Mesenteric fat pad (tissue), 1 donor: ENCODE measurements at places on chromosomes 3 and 15.

DNA sequence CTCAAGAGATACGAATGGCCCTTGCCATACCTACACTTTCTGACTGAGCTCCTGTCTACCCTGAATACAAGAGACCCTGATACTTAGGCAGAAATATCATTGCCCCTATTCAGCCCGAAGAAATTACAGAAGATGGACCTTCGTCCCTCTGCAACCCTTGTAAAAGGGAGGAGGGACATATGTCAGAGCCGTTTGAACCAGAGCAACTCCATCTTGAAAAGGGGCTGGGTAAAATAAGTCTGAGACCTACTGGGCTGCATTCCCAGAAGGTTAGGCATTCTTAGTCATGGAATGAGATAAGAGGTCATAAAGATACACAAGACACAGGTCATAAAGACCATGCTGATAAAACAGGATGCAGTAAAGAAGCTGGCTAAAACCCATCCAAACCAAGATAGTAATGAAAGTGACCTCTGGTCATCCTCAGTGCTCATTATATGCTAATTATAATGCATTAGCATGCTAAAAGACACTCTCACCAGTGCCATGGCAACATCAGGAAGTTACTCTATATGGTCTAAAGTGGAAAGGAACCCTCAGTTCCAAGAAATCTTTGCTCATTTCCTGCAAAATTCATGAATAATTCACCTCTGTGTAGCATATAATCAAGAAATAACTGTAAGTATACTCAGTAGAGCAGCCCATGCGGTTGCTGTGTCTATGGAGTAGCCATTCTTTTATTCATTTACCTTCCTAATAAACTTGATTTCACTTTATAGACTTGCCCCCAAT is 49.7 kb upstream of the GPD1L start:
- DNase-seq, result no peak

DNA sequence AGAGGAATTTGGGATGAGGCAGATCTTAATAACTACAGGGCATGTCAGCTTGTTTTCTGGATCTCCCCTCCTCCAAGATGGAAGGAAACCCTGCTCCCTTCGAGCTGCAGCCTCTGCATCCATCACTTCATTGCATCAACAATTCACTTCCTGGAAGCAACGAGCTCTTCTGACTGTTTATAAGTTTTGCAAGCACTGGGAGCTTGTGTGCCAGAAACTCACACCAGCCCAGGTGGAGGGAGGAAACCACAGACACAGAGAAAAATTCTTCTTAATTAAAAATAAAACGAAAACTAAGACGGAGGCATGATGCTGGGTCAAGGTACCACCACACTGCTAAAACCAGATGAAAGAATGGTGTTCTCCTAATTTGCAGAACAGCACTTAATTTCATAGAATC is 10.6 kb downstream of the LRIG1 start:
- no peak for DNase-seq

GRCh38 chr3:134860141-134860540 is 65.1 kb downstream of the EPHB1 start:
- DNase-seq, result no peak

GRCh38 chr3:145849115-145849514 is 311.9 kb downstream of the PLOD2 start:
- no peak for DNase-seq

DNA sequence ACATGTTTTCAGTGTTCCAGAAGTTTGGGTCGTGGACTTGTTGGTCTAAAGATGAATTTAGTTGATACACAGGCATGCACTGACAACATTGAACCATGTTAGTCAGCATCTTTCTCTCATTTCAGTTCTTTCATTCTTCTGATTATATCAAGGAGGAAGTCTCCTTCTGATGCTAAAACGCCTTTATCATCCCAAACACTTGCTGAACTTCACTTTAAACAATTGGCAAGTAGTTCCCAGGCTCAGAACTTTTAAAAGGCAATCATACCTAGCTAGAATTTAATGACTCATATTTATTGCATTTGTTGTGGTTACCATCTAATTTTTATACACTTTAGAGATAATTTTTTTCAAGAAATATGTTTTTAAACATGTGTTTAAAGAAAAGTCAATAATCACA is 15.9 kb downstream of the LMCD1 start:
- DNase-seq, result no peak

GRCh38 chr3:24167429-24167828 is 222.3 kb downstream of the NR1D2 start:
- DNase-seq, result no peak

- no peak for DNase-seq
These were observed 779 bp downstream of the ST3GAL6 start for GRCh38 chr3:98763819-98764418.

DNA sequence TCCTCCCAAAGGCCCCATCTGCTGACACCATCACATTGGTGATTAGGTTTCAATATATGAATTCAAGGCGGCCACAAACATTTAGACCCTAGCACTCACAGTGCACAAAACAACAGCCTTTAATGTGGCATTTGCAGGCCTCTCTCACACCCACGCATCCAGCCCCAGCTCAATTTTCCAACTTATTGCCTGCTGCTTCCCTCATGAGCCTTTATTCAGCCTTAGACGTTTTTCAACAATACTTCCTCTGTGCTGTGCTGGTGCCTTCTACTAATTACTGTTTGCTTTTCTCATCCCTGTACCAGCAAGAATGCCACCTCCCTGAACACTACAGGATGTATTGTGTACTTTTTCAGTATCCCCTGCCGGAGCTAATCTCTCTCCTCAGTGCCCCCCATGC is 334.6 kb downstream of the GABRB3 start:
- DNase-seq, result no peak

GRCh38 chr3:24446032-24446431 is 48.6 kb downstream of the THRB start:
- no peak for DNase-seq

DNA sequence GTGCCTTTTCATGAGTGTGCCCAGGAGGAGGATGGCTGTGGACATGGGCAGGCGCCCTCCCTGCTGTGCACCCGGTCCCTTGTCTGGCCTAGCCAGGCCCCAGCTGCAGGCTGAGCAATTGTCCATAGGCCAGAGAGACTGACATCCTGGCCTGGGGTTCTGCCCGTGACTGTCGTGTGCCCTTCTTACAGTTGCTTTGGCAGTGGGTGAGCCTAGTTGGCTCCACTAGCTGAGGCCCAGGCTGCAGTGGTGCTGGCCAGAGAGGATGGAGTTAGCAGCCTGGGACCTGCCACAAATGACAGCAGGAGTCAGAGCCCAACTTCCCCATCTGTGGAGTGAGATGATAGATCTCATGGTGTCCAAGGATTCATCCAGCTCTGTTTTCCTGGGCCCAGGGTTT is 9.0 kb upstream of the CHRNB4 start:
- no peak for DNase-seq

DNA sequence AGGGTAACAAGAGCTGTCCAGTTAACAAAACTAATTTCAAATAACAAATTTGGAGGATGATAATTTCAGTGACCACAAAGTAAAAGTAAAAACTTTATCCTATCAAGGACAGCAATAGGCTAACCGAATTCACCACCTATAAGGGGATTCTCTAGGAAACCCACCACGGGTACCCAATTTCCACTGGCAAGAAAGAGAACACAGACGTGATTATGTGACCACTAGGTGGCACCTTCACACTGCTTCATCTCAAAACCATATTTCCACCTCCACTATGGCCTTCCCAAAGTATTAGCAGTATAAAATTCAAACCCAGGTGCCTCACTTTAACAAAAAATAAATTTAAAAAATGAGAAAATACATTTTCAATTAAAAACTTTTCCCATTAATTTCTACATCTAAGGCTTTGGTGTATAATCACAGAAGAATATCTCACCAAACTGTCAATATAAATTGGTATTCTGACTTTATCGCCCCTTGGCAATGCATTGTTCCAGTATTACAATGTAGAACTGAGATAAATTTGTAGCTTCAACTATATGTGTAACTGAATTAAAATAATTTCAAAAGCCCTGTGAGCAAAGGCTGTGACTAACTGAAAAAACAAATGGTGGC is 96.5 kb downstream of the FSIP1 start:
- DNase-seq, result no peak

GRCh38 chr15:72116731-72117485 is 1.0 kb downstream of the MYO9A start:
- DNase-seq, result no peak

- DNase-seq, result no peak
These were observed 471.0 kb upstream of the PROK2 start for GRCh38 chr3:72255791-72256559.

- no peak for DNase-seq
These were observed 91.0 kb downstream of the RAD18 start for GRCh38 chr3:8872261-8872660.

GRCh38 chr15:82882273-82882928 is 70.1 kb downstream of the HOMER2 start:
- DNase-seq, result no peak

- DNase-seq, result no peak
These were observed 59.2 kb downstream of the OXSM start for GRCh38 chr3:25849091-25849490.

- no peak for DNase-seq
These were observed 28.3 kb downstream of the IMPG2 start for GRCh38 chr3:101292027-101292426.

DNA sequence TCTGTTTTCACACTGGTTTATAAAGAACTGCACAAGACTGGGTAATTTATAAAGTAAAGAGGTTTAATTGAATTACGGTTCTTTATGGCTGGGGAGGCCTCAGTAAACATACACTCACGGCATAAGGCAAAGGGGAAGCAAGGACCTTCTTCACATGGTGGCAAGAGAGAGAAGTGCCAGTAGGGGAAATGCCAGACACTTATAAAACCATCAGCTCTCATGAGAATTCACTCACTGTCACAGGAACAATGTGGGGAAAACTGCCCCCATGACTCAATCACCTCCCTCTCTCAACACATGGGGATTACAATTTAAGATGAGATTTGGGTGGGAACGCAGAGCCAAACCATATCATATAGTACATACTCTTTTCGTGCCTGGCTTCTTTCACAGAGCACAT is 42.4 kb downstream of the MAP2K1 start:
- DNase-seq, result no peak

DNA sequence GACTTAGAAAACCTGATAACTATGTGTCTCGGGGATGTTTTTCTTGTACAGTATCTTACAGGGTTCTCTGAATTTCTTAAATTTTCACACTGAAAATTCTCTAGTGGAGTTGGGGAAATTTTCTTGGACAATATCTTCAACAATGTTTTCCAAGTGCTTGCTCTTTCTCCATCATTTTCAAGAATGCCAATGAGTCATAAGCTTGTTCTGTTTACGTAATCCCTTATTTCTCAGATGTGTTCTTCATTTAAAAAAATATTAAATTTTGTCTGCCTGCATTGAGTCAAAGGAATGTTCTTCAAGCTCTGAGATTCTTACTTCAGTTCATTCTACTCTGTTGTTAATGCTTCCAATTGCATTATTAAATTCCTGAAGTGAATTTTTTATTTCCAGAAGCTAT is 21.9 kb upstream of the PLSCR2 start:
- no peak for DNase-seq

DNA sequence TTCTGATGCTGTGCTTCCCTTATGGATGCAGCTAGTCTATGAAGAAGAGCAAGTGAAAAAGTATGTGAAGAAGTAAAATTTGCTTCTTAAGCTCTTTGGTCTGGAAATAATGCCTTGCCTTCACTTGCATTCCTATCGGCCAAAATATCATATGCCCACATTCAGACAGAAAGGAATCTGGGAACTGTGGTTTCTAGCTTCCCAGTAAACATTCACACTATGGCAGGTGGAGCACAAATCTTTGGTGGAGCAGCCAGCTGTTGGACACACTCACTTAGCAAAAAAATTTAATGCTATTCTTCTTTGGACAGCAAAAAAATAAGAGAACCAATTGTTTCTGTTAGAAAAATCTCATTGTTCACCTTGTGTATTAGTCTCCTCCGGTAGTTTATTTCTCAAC is 12.3 kb upstream of the COL6A6 start:
- no peak for DNase-seq

DNA sequence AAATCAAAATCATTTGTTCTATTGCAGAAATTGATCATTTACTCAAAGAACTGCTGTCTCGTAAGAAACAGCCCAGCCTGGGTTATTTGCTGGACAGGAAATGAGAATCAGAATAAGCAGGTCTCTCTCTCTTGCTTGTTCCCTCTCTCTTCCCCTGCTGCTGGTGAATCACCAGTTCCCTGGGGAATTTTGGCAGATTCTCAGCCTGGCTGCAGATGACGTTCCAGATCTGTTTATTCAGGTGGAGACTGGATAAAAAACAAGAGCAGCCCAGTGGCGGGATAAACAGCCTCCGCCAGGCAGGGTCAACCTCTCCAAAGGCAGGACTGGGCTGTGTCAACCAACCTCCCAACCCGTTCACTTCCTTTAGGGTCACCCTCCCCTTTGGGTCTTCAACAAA is 72.1 kb downstream of the LRIG1 start:
- DNase-seq, result no peak

DNA sequence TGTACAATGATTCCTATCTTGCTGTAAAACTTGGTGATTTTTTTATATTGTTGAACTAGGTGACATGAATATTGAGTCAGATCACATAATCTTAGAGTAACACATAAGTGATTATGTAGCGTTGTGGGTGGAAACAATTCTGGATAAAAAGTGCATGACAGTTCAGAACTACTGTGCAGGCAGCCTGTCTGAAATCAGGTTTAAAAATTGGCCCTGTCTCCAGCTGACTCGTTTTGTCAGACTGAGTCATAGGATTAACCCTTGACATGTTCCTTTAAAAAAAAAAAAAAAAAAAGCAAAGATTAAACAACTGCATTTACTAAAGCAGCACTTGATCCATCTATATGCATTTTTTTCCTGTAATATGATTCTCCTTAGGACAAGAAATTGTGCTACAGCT is 160.0 kb upstream of the CGNL1 start:
- DNase-seq, result no peak

DNA sequence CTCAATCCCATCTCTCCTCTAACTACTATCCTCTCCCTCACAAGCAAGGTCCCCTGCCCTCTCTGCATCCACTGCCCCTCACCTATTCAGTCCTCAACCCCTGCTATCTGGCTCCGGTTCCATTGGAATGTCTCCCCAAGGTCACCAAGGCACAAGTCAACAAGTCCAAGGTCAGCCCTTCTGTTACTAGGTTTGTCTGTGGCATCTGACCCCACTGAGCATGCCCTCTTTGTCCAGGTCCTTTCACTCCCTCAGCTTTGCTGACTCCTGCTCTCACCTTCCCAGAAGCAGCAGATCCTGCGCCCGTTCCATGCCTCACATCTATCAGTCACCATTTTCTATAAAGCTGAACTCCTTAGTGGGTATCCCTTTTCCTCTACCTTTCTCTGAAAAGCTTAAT is 8.3 kb upstream of the SEMA7A start:
- DNase-seq, result no peak
